ENCODE measurements at places on chromosomes 12 and 14. TPM values are rescaled to one million over a fixed set of nuclear protein-coding genes. Genes with fewer than 3 reads are reported as not detected.
A peak's percentile ranks its signal among the peaks of the same experiment; 100 is the strongest.

DNA sequence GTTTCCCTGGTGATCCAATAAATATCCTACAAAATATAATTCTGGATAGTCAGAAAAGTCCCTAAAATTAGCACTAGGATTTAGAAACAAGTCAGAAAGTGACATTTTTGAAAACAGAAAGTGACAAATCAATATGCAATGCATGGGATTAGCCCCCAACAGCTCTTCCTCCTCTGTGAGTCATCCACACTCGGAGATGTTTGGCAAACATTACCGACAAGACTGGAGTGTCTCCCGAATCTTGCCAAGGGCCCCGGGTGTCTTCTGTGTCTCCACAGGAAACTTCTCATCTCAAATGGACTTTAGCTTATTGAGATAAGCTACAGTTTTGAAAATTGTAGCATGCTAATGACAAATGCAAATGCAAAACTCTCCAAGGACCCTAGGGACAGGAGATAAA is 398.9 kb upstream of the CCDC196 start:
- no peak for DNase-seq

DNA sequence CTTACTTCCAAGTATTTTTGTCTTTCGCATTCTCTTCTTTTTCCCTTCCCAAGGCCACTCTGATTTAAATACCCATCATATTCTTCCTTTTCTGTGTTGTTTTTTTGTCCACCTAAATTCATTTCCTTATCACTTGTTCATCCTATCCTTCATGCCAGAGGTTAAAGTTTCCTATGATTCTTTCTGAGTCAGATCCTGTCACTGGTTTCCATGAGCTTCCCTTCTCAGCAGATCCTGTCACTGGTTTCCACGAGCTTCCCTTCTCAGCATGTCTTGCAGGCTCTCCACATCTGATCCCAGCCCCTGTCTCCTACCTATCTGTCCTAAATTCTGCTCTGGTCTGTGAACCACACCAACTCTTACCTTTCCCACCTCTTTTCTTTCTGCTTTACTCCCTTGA is 311.8 kb upstream of the RGS6 start:
- DNase-seq, result no peak

GRCh38 chr12:114018669-114019068 is 52.5 kb upstream of the RBM19 start:
- no peak for DNase-seq

DNA sequence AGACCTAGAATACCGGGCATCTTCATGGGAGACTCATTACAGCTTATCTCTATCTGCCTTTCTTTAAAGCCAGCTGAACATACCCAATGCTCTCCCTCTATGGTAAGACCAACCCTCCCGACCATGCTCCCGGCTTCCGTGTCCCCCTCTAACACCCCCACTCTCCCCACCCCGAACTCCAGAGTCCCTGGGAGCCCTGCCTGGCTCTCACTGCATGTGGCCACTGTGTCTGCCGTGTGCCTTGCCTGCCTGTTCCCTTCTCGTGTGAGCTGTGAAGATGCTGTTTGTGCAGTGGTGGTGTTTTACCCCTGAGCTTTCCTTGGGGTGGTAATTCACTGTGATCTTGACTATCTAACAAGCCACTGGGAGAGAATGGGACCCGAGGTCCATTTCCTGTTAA is 146.4 kb upstream of the FKBP4 start:
- no peak for DNase-seq

GRCh38 chr12:46680506-46680905 is 145.3 kb downstream of the SLC38A4 start:
- no peak for DNase-seq

DNA sequence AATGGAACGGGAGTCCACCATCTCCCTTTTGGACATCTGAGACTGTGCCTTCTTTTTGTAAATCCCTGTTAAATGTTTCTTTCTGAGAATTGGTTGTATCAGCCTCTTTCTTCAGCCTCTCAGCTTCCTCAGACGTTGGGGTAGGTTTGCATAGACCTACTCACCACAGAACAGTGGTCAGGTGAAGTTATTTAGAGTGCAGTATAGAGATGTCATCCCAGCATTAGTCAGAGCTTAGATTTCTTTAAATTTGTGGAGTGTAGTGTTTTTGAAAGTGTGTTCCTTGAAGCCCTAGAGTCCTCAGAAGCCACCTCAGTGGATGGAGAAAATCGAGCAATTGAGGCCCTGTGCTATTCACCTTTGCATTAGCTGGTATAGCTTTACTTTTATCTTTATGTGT is 8.9 kb upstream of the EEA1 start:
- DNase-seq, result no peak

GRCh38 chr14:50608302-50608851 is 48.4 kb downstream of the ATL1 start:
- DNase-seq, result no peak

DNA sequence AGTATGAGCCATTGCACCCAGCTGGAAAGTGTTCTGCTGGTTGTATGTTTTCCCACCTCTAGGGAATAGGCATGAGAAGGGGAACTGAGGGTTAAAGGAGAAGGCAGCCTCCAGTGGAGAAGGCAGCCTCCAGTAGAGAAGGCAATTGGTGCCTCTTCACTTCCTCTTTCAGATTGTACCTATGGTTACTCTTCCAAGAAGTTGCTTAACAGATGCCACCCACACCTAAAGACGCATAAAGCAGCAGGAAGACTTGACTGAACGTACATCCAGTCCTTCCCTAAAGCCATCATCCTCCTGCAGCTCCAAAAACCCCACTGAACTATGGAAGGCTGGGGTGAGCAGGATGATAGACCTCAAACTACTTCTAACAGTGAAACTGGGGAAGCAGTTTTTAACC is 13.1 kb downstream of the DPF3 start:
- no peak for DNase-seq

DNA sequence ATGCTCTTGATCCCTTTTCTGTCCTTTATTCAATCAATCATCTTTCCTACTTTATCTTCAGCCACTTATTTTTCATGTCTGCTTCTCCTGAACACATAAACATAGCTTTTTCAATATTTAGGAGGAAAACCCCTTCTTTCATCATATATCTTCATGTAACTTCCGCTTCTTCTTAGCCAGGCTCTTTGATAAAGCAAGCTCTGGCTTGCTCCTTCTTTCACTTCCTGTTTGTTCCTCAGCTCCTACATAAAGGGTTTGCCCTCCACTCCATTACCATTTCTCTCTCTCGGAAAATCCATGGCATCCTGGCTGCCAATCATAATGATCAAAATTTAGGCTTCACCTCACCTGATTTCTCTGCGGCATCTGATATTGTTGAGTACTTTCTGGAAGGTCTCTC is 33.7 kb upstream of the HELB start:
- DNase-seq, result no peak

DNA sequence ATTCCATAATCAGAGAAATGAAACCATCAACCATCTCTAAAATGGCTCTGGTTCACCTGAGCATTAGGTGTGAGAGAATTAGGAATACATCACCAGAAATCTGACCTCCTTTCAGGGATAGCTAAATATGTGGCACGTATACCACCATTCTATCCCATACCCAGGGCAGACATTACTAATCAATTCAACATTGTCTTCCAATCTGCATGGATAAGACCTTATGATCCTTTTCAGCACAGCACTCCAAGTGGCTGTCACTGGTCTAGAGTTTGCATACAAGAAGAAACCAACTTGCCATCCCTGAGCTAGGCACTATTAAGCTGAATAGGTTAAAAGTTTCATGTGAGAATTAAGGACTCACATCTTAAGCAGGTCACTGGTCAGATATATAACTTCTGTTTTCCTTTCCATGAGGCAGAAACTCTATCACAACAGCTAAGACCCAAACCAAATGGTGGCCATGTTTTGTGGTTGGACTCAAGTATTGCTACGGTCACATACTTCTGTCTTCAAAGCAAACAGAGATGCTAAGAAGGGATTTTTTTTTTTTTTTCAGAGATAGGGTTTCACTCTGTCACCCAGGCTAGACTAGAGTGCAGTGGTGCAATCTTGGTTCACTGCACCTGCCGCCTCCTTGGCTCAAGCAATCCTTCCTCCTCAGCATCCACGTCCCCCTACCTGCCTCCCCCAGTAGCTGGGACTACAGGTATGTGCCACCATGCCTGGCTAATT is 249.0 kb downstream of the DPF3 start:
- no peak for DNase-seq

DNA sequence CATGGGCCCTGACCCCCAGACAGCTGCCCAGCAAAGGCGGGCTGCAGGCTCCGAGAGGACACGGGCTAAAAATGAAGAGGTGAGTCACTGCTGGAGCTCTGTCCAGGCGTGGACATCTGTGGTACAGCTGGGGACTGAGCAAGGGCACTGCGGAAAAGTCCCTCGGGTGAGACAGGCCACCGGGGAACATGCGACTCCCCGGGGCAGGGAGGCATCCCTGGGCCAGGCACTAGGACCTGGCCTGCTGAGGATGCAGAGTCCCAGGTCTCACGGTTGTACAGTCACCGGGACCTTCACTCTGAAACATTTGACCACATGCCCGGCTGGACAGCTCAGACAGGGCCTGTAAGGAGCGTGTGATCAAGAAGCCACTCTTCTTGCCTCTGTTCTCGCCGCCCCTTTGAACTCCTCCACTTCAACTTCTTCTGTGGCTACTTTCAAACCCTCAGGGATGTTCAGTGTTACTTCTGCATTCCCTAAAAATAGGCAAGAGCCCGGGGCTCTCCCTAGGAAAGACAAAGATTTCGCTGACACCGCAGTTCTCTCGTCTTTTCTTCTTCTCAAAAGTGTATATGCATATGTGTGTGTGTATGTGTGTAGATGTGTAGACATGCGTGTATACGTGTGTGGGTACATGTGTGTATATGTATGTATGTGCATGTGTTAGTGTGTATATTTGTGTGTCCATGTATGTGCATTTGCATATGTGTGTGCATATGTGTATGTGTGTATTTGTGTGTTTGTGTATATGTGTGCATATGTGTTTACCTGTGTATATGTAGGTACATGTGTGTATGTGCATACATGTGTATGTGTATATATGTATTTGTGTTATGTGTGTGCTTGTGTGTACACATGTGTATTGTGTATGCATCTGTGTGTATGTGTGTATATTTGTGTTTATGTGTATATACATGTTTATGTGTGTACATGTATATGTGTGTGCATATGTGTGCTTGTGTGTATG is 5.0 kb upstream of the RFLNA start:
- DNase-seq, result no peak

DNA sequence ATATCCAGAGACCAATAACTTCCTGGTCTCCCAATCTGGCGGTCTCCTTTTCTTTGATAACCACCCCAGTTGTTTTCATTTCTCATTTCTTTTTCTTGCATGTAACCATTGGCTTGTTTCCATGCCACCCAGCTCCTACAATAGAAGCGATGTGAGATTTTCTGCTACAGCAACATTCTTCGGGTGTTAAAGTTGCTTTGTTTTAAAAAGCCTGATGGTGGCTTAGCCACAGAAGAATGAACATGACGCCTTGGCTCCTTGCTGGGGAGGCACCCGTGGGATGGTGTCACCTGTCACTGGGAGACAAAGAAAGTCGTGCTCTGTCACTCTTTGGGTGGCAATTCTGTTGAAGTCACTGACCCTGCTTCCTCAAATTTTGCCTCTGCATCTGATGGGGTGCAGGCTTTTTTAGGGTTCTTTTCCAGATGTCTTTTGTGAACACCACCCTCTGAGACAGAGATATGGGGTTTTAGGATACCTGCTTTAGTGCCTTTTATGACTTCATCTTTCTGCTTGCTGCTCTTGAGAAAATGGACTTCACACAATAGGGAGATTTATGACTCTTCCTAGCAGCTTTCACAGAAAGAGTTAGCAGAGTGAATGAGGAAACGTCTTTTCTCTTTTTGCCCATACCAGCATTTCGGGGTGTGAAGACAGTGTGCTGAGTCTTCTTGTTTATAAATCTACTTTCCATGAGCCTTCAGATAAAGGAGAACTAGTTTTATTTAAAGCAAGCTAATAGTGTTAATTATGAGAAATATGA is 265.3 kb upstream of the TBX3 start:
- DNase-seq, result no peak

DNA sequence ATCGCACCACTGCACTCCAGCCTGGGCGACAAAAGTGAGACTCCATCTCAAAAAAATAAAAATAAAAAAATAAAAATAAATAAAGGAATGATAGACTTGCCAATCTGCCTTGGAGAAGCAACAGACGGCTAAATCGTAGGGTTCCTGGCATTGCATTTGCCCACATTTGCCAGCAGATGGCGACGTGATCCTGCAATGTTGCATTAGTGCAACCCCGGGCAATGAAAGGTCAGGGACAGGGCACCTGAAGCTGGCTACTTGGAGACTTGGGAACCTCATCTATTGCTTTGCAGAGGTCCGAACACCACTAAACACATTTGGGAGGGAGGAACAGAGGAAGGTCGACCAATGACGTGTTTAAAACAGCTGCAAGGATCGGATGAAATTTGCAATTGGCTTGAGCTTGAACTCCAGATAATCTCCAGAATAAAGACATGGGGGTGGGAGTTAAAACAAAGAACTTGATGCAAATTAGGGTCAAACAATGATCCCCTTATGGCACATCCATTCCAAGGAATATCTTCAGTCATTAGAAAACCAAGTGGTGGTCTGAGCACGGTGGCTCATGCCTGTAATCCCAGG is 34.6 kb downstream of the SPRING1 start:
- DNase-seq, result no peak

- no peak for DNase-seq
These were observed 41.9 kb downstream of the VDR start for GRCh38 chr12:47862881-47863280.

DNA sequence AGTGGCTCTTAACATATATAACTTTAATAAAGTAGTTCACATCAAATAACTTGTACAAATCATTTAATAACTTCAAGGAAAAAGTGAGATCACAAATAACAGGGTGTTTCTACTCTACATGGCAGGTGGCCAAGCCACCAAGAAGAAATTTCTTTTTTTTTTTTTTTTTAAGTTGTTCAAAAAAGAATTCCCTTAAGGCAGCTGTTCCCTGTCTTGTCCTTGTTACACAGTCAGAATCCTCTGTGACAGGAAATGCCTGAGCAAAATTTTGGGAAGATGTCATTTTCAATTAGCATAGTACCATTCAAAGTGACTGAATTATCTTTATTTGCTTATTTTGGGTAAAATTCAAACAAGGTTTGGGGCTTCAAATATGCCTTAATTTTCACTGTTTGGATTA is 79.4 kb downstream of the LIN7A start:
- no peak for DNase-seq

- peak; percentile 50 for DNase-seq
These were observed 647.4 kb downstream of the MED13L start for GRCh38 chr12:115630136-115630535.

- DNase-seq, result no peak
These were observed 1.8 kb upstream of the GNS start for GRCh38 chr12:64760808-64761573.

The SDS gene
- polyA plus RNA-seq, result 0.53 TPM

The NABP2 gene
- polyA plus RNA-seq, result 28.3 TPM

The RCOR1 gene
- 33.7 TPM for polyA plus RNA-seq

The KRT1 gene
- polyA plus RNA-seq, result 0.24 TPM

The NPFF gene
- polyA plus RNA-seq, result 1.1 TPM

The DBX2 gene
- not detected for polyA plus RNA-seq

The KRT82 gene
- polyA plus RNA-seq, result not detected

The KRT5 gene
- polyA plus RNA-seq, result 0.59 TPM

The KLHL28 gene
- polyA plus RNA-seq, result 16.7 TPM

Measured in renal pelvis (tissue), 12 donors.